ENCODE measurements at places on chromosomes 16 and 17. TPM values are rescaled to one million over a fixed set of nuclear protein-coding genes. Genes with fewer than 3 reads are reported as not detected.
A peak's percentile ranks its signal among the peaks of the same experiment; 100 is the strongest.

DNA sequence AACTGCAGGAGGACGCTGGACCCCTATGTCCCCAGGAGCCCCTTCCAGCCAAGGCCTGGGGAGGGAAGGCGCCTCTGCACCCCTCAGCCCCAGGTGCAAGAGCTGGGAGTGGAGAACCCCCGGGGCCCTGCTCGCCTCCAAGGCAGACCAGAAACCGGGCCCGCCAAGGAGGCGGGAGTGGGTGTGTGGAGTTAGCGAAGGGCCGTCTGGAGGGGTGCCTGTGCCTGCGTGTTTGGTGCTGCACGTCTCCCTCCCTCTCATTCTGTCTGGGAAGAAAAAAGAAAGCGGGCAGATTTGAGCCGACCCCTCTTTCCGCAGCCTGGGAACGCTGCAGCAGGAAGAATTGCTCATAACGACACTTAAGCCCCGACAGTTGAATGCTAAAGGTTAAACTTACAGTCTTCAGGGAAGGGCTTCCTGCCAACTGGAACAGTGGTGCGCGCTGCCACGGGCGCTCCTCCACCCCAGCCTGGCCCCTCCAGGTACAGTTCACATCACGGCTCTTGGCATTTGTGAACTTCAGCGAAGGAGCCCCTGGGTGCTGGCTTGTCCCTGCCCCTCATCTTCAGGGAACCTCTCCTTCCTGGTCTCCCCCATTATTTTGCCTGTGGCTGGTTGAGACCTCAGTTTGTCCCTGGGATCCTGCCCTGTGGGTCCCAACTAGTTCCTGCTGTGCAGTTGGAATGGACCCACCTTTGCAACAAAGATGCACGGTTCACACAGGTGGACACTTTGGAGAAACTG is 19.2 kb upstream of the ZFHX3 start:
- no peaks in the 10 kb centered on the region for H3K36me3 ChIP-seq
- peak overlapping the region; percentile 79 for H3K27ac ChIP-seq
- DNase-seq = no peak
- H3K4me3 ChIP-seq = no peak overlapping the region
- no peaks in the 10 kb centered on the region for H3K27me3 ChIP-seq
- peaks cover 57% of the 10 kb centered on the region for H3K4me1 ChIP-seq

GRCh38 chr17:40886090-40886489 is 1.0 kb upstream of the KRT20 start:
- peaks cover 15% of the 10 kb centered on the region for H3K27me3 ChIP-seq
- no peaks in the 10 kb centered on the region for H3K4me1 ChIP-seq
- DNase-seq = no peak
- no peaks in the 10 kb centered on the region for H3K36me3 ChIP-seq
- H3K27ac ChIP-seq = no peak overlapping the region

- no peak overlapping the region for H3K4me3 ChIP-seq
- no peak overlapping the region for H3K27ac ChIP-seq
- H3K36me3 ChIP-seq = no peaks in the 10 kb centered on the region
- peaks cover 42% of the 10 kb centered on the region for H3K4me1 ChIP-seq
- no peak for DNase-seq
Measured at GRCh38 chr16:17223576-17223975, 247.2 kb downstream of the XYLT1 start.

DNA sequence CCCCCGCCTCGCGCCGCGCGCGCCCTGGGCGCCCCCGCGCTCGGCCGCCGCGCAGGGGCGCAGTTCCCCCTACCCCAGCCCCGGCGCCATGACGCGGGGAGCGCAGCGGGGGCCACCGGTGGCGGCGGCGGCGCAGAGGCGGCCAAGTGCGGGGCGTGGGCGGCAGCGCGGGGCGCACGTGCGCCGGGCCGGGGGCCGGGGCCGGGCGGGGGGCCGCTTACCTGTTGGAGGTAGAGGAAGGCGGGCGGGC is 108.3 kb downstream of the ENGASE start:
- peaks cover 43% of the 10 kb centered on the region for H3K27me3 ChIP-seq
- no peak overlapping the region for H3K4me3 ChIP-seq
- no peak overlapping the region for H3K27ac ChIP-seq

DNA sequence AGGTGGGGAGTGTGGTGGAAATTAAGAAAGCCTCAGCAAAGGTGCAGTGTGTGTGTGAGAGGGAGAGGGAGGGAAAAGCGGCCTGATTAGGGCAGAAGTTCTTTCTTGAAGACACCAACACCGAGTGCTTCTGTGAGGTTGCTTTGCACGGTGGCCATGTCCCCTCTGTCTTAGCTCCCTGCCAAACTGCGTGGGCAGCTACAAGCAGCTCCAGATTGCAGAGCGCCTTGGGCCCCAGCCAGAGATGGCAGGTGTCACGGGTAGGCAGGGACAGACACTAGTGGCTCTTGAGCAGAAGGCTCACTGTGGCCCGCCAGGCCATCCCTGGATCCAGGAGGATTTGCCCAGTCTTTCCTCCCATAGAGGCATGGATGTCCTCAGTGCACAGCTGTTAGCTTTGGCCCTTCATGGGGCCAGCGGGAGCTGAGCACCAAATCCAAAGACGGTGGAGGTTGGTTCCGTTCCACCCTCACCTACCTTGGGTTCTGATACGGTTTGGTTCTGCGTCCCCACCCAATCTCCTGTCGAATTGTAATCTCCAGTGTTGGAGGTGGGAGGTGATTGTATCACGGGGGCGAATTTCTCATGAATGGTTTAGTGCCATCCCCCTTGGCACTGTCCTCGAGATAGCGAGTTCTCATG is 21.4 kb downstream of the KIAA0513 start:
- no peaks in the 10 kb centered on the region for H3K36me3 ChIP-seq
- no peak overlapping the region for H3K4me3 ChIP-seq

- DNase-seq = no peak
- H3K4me3 ChIP-seq = no peak overlapping the region
- no peaks in the 10 kb centered on the region for H3K36me3 ChIP-seq
- no peaks in the 10 kb centered on the region for H3K27me3 ChIP-seq
- H3K4me1 ChIP-seq = peaks cover 27% of the 10 kb centered on the region
- peak overlapping the region; percentile 27 for H3K27ac ChIP-seq
Measured at GRCh38 chr17:82023447-82024241, 539 bp downstream of the LRRC45 start.

- no peak overlapping the region for H3K27ac ChIP-seq
- no peaks in the 10 kb centered on the region for H3K4me1 ChIP-seq
- no peaks in the 10 kb centered on the region for H3K36me3 ChIP-seq
- H3K4me3 ChIP-seq = no peak overlapping the region
Measured at GRCh38 chr16:71188956-71189712, 41.4 kb downstream of the HYDIN start.

GRCh38 chr17:78316867-78317789 is 42.7 kb downstream of the SOCS3 start:
- DNase-seq = no peak
- no peaks in the 10 kb centered on the region for H3K27me3 ChIP-seq
- H3K4me1 ChIP-seq = peaks cover 16% of the 10 kb centered on the region
- H3K36me3 ChIP-seq = no peaks in the 10 kb centered on the region
- no peak overlapping the region for H3K27ac ChIP-seq
- no peak overlapping the region for H3K4me3 ChIP-seq

DNA sequence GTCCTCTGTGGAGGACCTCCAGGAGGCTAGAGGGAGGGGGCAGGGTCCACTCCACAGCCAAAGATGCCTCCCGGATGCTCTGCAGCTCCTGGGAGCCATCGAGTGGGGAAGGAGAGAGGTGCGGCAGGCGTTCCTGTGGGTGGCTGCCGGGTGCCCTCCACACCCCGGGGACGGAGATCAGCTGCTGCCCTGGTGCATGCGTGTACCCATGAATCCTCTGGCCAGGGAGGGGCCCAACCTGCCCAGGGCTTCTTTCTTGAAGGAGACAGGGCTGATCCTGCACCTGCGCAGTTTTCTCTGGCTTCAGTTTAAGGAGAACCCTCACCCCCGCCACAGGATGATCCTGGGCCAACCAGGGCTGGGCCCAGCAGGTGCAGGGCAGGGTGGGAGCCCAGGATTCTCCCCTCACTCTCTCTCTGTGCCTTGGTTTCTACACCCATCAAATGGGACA is 33.5 kb upstream of the DOC2B start:
- no peak overlapping the region for H3K4me3 ChIP-seq
- peak; percentile 5 for DNase-seq
- peak overlapping the region; percentile 19 for H3K27ac ChIP-seq
- H3K4me1 ChIP-seq = no peaks in the 10 kb centered on the region
- H3K36me3 ChIP-seq = no peaks in the 10 kb centered on the region
- no peaks in the 10 kb centered on the region for H3K27me3 ChIP-seq

DNA sequence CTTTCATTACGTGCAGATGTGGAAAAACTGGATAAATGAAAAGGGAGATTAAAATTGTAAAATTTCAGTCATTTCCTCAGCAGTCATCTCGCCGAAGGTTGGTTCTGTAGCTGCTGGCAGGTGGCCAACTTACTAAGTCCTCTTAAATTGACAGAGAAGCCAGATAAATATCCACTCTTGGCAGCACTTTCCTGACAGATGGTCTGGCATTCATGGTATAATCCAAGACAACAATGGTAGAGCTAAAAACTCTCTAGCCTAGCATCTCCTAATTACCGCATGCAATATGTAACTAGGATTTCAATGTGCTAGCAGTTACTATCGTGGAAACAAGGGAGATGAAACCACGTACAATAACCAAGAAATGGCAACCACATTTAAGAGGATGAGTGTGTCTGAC is 306.3 kb downstream of the CNTNAP4 start:
- peak; percentile 57 for DNase-seq
- no peaks in the 10 kb centered on the region for H3K27me3 ChIP-seq
- no peak overlapping the region for H3K27ac ChIP-seq
- H3K4me3 ChIP-seq = no peak overlapping the region

GRCh38 chr16:29806099-29806579 is at the start of gene MAZ:
MAZ (plus strand) TSS chr16:29806529; CDS start chr16:29806702, 173 bp downstream.
- H3K27ac ChIP-seq = peak within 1 kb of the TSS; percentile 72
- no peaks in the 10 kb centered on the region for H3K27me3 ChIP-seq
- peak within 1 kb of the TSS; percentile 97 for H3K4me3 ChIP-seq
- peak; percentile 97 for DNase-seq

- H3K27me3 ChIP-seq = no peaks in the 10 kb centered on the region
- peak overlapping the region; percentile 88 for H3K27ac ChIP-seq
- peak overlapping the region; percentile 61 for H3K4me3 ChIP-seq
- peaks cover 35% of the 10 kb centered on the region for H3K4me1 ChIP-seq
- peak; percentile 64 for DNase-seq
- H3K36me3 ChIP-seq = peaks cover 1% of the 10 kb centered on the region
Measured at GRCh38 chr17:75783803-75784472, 668 bp upstream of the UNK start.

The MMP28 gene
- 11.1 TPM for total RNA-seq

Measured in adrenal gland (tissue), 19 donors.